ENCODE measurements at places on chromosomes 7 and 10.

DNA sequence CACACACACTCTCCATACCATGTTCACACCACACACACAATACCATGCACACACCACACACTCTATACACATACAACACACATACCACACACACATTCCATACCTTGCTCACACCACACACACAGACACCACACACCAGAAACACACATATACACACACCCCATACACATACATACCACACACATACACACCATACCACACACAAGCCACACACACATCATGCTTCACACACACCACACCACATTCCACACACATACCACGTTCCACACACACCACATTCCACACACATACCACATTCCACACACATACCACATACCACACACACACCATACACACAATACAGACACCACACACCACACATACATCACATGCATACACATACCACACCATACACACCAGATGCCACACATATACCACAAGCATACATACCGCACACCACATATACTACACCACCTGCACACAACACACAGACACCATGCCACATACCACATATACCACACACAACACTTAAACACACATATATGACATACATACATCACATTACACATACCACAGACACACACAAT, 282.7 kb downstream of the POU6F2 start:
- DNase-seq, result no peak

- no peak for DNase-seq
Measured at GRCh38 chr7:42953994-42954393, 21.8 kb downstream of the MRPL32 start.

- DNase-seq, result no peak
Measured at GRCh38 chr7:71595176-71595575, 463.2 kb downstream of the GALNT17 start.

DNA sequence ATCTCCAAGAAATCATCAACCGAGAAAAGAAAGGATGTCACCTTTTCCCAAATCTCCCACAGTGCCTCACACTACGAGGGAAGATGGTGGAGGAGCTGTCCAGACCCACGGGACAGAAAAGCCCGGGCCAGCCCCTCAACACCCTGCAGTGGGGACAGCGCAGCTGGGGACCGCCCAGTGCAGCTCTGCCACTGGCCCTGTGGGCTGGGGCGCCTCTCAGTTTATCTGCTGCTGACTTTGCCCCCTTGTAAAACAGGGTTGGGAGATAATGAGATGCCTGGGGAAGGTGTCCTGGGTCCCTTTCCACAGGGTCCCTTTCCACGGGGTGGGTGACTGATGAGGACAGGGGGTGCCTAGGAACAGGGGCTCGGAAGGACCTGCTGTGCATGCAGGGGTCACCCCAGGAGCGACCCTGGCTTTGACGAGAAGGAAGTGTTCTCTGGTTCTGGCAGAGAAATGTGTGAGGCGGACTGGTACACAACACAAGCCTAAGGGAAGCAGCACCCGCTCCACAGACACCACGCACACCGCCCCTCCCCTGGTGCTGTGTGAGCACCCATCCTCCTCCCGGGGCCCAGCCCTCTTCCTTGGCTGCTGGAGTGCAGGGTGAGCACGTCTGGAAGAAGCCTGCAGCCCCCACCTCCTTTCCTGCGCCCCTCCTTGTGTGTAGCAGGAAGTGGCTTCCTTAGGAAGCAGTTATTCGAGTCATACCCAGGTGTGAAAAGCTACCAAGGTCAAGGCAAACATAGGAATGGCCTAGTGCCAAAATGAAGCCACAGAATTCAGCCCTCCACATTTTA, 339.9 kb downstream of the DNAJB6 start:
- no peak for DNase-seq

GRCh38 chr7:44979481-44980392, 922 bp upstream of the MYO1G start:
- DNase-seq, result peak; percentile 65

- DNase-seq, result peak; percentile 66
Measured at GRCh38 chr7:47380325-47381133, 201.4 kb downstream of the TNS3 start.

GRCh38 chr7:29397398-29397797, 166.2 kb upstream of the PRR15 start:
- DNase-seq, result no peak

GRCh38 chr10:27153845-27154193, 365 bp downstream of the YME1L1 start:
- no peak for DNase-seq

DNA sequence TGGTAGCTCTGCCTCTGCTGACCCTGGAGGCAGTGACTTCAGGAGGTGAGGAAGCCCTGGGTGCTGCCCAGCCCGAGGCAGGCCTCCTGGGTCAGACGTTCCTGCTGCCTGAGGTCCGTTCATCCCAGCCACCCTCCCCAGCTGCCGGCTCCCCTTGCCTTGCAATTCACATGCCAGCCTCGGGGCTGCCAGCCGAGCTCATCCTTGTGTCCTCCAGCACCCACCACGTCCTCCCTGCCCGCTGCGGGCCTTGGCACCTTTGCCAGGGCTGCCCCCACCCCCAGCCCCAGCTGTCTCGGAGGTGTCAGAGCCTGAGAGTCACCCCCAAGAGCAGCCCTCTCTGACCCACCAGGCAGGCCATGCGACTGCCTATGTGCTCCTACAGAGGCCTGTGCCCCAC, 162.1 kb upstream of the RNF32 start:
- DNase-seq, result no peak

DNA sequence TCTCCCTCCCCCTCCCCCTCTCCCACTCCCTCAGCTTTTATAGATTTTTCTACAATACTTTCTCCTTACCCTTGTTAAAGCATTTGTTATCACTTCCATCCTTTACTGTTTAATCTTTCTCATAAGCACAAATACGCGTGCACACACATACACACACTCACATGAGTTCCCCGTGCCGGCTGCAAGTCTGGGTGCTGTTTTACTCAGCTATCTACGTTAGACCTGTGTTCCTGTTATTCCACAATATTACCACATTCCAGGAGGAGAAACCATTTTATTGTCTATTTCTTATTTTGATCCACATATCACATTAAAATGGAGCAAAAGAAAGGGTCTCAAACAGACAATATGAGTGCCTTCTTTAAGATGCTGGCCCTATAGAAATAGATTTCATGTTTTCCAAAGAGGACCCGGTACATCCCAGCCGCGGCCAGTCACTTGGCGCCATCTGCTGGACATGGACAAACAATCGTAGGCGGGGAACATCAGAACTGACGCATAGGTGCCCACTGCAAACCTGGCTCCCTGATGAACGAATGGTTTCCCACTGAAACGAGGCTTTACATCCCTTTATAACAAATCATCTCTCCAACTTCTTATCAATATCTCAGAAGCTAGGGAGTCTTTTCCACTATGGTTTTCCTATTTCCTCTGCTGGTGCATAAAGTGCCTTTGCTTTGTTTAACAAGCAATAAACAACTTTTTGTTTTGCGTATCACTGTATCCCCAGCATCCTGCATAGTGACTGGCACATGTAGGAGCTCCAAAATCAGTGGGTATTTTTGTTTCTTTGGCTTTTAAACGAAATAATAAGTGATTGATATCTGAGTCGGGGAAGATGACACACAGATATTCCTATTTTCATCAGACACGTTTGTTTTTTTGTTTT, 25.2 kb upstream of the OPTN start:
- peak; percentile 73 for DNase-seq

GRCh38 chr10:46227936-46228562, 58.7 kb upstream of the ANTXRL start:
- DNase-seq, result peak; percentile 22

DNA sequence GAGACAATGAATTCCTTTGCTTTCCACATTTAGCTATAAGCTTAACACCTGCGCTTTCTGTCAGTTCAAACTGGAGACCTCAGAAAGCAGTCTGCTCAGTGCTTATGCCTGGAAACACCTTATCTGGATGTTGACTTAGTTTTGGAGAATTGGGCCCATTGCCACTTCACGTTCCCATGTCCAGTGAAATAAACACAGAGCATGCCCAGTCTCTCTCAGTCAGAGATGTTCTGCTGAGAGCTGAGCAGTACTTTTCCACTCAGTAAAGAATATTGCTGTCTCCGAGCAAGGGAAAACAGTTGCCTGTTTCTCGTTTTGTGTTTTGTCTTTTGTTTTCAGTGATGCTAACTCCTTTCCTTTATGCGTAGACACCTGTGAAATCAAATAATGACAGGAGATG, 83.2 kb upstream of the PRR15 start:
- DNase-seq, result no peak

- no peak for DNase-seq
Measured at GRCh38 chr7:15857026-15857425, 170.5 kb upstream of the MEOX2 start.

- no peak for DNase-seq
Measured at GRCh38 chr10:4391683-4392082, 434.3 kb upstream of the AKR1E2 start.

GRCh38 chr10:76928565-76928964, 709.0 kb downstream of the KCNMA1 start:
- DNase-seq, result no peak

GRCh38 chr7:116271963-116272886, 61.9 kb downstream of the TES start:
- peak; percentile 22 for DNase-seq

Data from ELF-1 (cell line).